ENCODE measurements at places on chromosomes 16 and 17.

DNA sequence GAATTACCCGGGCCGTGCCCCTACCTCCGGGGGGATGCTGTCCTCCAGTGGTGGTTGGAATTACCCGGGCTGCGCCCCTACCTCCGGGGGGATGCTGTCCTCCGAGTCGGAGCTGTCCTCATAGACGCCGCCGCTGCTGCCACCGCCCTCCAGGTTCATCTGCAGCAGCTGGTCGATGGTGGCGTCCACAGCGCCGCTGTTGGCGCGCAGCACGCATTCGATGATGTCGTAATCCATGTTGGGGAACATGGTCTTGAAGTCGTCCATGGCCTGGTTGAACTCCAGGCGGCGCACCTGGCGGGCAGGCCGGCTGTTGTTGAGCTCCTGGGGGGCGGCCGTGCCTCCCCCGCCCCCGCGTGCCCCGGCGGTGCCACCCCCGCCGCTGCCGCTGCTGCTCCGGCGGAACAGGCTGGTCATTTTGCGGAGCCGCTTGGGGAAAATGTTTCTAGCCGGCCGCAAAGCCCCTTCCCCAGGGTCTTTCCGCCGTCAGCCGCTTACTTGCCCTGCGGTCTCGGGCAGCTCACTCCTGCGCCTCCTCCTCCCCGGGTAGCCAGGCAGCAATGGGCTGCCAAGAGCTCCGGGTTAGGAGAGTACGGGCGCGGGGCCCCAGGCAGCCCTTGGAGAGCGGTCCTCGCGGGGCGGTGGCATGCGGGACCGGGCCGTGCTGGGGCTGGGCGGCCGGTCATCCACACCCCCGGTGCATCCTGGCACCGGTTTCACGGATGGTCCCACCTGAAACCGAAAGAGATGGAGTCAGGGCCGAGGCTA is 35.5 kb upstream of the MRPS23 start:
- DNase-seq: no peak

- no peak for DNase-seq
Observed at GRCh38 chr17:19755821-19756510, 7.9 kb upstream of the ALDH3A1 start.

DNA sequence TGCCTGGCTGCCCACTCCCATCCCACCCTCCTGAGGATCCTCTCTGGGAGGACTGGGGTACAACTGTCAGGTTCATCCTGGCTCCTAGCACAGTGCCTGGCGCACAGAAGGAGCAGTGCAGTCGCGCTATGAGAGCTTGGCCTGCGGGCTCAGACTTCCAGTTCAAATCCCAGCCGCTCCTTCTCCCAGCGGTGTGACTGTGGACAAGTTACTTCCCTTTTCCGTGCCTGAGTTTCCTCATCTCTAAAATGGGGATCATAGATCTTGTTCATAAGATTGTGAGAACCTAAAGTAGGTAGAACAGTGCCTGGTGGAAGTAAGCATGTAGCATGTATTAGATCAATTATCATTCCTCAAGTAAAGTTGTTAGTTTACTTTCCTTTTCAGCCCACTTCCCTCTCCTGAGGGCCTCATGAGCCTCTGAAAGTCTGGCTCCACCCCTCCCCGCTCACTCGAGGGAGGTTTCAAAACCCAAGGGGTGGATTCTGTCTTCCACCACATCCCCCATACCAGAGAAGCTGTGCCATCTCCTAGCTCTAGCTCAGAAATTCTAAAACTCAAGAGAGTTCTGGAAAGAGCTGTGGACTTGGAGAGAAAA is 19.9 kb upstream of the COL1A1 start:
- DNase-seq: no peak

GRCh38 chr16:12447556-12447955 is 356.1 kb downstream of the CPPED1 start:
- no peak for DNase-seq

- DNase-seq: no peak
Observed at GRCh38 chr16:67930678-67931211, 917 bp downstream of the CTRL start.
